ENCODE measurements at places on chromosomes 4 and X.
A peak's percentile ranks its signal among the peaks of the same experiment; 100 is the strongest.

GRCh38 chrX:72492499-72492898 is 80.1 kb downstream of the HDAC8 start:
- DNase-seq = no peak

- DNase-seq = no peak
These were observed at the start of gene FAM13A for GRCh38 chr4:89056953-89057398. Gene FAM13A, minus strand, starts transcription at chr4:89057185. Its CDS starts 221 bp downstream, at chr4:89056964.

GRCh38 chrX:108699368-108699767 is 37.0 kb downstream of the IRS4 start:
- no peak for DNase-seq

- peak; percentile 57 for DNase-seq
These were observed 47.3 kb upstream of the SCML1 start for GRCh38 chrX:17689971-17690409.

- DNase-seq = no peak
These were observed 17.8 kb upstream of the EDNRA start for GRCh38 chr4:147463065-147463464.

DNA sequence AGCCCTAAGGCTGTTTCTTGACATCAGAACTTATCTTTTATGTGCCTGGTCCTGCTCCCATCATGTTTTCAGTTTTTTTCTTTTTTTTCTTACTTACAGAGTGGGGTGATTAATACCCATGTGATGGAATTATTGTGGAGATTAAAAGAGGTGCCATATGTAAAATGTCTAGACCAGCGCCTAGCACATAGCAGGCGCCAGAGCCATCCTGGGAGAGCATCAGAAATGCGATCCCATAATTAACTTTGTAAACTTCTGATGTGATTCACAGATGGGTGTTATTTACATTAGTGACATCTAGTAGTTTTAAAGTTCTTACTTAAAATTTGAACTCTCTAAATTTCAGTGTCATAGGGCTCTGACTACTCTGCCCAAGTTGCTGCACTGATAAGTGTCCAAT is 66.2 kb upstream of the PGRMC2 start:
- no peak for DNase-seq

GRCh38 chrX:150730719-150731118 is 37.5 kb downstream of the MTMR1 start:
- DNase-seq = no peak

GRCh38 chrX:71618303-71618721 is at the start of gene CXCR3:
Gene CXCR3, minus strand, starts transcription at chrX:71618511. Its CDS starts 62 bp downstream, at chrX:71618449.
- DNase-seq = no peak

- DNase-seq = no peak
These were observed 37.6 kb upstream of the SHISA3 start for GRCh38 chr4:42359711-42360110.

DNA sequence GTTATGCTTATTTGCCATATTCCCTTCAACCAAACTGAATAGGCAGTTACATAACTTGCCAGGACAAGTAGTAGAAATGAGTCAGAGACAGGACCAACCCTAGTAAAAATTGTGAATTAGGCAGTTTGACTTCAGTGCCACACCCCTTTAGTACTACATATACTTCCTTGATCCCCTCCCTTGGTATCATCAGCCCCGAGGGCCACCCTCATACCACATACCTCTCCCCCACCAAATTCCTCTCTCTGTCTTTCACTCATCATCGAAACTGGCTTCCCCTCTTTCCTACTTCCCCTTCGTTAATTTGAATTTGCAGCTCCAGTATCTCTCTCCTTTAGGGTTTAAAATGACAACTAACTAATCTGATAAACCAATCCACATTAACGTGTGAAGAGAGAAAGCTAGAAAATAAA is 7.9 kb upstream of the PTPN13 start:
- no peak for DNase-seq

GRCh38 chr4:22686141-22686540 is 6.6 kb upstream of the GBA3 start:
- no peak for DNase-seq

GRCh38 chr4:52260514-52261210 is 209.6 kb downstream of the SPATA18 start:
- DNase-seq = no peak

GRCh38 chr4:117370944-117371668 is 285.7 kb upstream of the TRAM1L1 start:
- DNase-seq = no peak

- no peak for DNase-seq
These were observed 439.2 kb upstream of the FAM47C start for GRCh38 chrX:36568946-36569345.

- no peak for DNase-seq
These were observed 17.0 kb upstream of the TMEM154 start for GRCh38 chr4:152696764-152697261.

DNA sequence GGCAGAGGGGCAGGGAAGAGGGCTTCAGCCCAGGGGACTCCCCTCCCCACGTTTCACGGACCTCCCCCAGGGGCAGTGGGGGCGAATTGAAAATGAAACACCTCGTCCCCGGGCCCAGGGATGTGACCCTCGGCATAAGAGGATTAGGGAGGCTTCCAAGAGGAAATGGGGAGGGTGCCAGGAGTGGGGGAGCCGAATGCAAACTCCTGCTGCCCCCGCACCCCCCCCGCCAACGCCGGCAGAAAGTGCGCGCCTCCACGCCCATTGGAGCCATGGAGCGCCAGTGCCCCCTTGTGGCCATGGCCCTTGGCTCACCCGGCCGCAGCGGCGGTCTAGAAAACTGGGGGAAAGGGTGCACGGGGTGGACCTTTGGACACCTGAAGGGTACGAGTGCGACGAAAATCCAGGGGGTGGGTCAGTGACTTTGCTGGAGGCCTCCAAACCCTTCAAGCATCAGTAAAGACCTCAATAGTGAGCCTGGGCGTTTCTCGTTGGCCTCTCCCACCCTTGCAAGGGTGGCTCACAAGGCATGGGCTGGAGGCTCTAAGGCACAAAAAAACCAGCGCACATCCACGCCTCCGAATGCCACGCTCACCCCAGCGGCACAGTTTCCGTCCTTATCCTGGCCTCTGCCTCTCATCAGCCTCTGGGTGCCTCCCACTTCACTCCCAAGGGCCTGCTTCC is 120.8 kb upstream of the PJA1 start:
- no peak for DNase-seq

DNA sequence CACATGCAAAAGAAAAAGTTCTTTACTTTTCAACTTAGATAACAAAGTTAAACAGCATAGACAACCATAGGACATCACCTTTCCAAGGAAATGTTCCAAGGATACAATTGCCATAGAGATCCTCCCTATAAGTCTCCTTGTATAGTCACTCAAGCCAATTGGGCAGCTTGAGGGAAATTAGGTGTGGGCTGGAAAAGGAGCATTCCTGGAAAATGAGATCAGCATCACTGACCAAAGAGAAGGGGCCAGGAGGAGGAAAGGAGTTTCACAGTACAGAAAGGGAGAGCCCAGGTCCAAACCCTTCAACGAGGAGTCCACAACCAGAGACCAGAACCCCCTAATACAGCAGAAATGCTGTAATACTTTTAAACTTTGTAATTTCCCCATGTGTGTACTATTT is 91.5 kb upstream of the PPARGC1A start:
- no peak for DNase-seq

- no peak for DNase-seq
These were observed 30.0 kb downstream of the CLCN3 start for GRCh38 chr4:169650227-169650936.

GRCh38 chr4:10160281-10160856 is 43.8 kb upstream of the WDR1 start:
- peak; percentile 4 for DNase-seq

GRCh38 chrX:132395026-132395425 is 93.8 kb downstream of the MBNL3 start:
- no peak for DNase-seq

- no peak for DNase-seq
These were observed 150.8 kb downstream of the RBMX2 start for GRCh38 chrX:130552444-130553073.

GRCh38 chrX:149568701-149569296 is 18.5 kb downstream of the MAGEA9B start:
- DNase-seq = no peak

GRCh38 chr4:165873298-165874071 is 448 bp downstream of the TLL1 start:
- peak; percentile 16 for DNase-seq

- no peak for DNase-seq
These were observed 95.1 kb downstream of the AFAP1 start for GRCh38 chr4:7844594-7844991.

- no peak for DNase-seq
These were observed 108.5 kb downstream of the ZNF330 start for GRCh38 chr4:141329174-141329569.

GRCh38 chrX:138847930-138848329 is 136.4 kb upstream of the FGF13 start:
- DNase-seq = no peak

DNA sequence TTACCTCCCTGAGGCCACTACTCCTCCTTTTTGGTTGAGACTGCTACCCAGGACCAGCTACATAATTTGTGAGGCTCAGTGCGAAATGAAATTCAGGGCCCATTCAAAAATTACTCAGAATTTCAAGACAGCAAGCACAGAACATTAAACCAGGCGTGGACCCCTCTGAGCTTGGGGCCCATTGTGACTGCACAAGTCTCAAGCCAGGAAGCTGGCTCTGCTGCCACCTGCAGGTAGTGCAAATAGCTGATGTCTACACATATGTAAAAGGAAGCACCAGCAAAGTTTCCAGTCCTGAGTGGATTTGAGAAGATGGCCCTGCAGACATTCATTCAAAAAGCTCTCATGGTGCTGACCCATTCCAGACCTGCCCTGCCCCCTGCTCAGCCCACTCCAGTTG is 213.4 kb upstream of the LNX1 start:
- DNase-seq = no peak

DNA sequence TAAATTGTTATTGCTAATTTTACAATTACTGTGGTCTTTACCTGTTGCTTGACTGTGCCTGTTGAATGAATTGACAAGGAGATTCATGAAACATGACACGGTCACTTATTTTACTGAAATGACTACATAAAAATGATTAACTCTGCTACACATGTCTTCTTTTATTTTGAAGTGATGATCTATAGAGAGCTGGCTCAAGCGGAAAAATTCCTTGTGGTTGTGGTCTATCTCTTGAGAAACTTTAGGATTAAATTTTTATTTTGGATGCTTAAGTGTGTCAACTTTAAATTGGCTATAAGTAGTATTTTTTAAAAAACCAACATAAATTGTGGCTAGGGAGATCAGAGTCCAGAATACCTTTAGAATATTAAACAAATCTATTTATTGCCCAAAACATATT is 131.8 kb upstream of the PITX2 start:
- no peak for DNase-seq

DNA sequence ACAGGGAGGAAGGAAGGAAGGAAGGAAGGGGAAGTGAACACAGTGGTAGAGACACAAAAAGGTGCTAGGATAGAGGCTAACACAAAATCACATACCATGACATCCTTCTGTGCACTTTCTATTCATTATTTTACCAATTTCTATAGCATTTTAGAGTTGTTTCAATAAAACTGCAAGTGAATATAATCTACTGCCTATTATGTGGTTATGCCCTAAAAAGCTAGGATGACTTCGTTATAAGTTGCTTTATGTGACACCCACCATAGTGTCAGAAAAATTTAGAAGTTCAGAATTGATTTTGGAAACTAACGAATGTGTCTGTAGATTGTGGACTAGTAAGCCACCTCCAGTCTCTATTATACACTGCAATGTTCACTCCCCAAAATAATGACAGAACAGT is 59.4 kb upstream of the EDNRA start:
- no peak for DNase-seq

- no peak for DNase-seq
These were observed 1091.8 kb downstream of the RAPGEF2 start for GRCh38 chr4:160194716-160195115.

DNA sequence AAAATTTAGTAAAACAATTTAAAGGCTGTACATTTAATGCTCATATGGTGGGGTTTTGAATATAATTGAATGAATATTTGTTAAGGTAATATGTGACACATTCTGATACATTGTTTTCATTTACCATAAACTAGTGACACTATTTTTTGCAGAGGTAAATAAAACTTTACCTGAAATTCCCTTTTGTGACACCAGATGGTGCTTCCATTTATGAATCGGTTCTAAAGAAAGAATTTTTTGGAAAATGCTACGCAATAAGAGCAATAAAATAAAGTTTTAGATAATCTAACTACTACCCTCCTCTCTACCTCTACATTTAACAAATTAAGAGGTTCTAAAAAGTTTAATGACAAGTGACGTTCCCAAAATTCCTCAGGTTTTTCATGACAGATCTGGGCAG is 448.9 kb downstream of the MAGEB5 start:
- no peak for DNase-seq

GRCh38 chr4:155042014-155042413 is 166.4 kb upstream of the NPY2R start:
- no peak for DNase-seq

DNA sequence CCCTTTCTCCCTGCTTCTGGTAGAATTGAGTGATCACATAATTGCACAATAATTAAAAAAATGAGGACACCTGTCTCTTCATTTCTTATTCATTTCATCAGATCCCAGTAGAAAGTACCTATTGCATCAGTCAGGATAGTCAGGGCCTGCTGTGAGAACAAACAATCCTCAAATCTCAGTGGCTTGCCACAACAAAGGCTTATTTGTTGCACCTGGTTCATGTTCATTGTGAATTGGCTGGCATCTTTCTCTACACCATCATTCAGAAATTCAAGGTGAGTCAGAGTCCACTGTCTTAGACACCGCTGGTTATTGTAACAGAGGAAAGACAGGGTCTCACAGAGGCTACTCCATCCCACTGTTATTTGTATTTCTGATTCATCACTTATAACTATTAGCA is 409.8 kb downstream of the STIM2 start:
- peak; percentile 96 for DNase-seq

DNA sequence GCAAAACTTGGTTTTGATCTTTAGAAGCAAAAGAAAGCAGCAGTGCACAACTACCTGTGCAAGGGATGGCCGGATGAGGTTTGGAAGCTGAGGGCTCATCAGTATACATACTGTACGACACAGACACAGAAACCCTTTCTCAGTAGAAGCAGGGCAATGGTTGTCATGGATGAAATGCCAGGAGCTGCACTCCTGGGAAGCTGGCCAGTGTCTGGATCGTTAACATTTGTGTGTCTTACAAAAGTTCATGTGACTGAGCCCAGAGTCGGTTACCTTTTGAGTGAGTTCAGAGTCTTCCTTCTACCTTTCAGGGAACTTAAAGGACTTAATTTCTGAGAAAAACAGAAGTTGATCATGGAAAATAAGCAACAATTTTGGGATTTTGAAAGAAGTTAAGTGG is 230.3 kb downstream of the APBB2 start:
- DNase-seq = no peak

GRCh38 chr4:110900213-110900769 is 277.4 kb upstream of the PITX2 start:
- DNase-seq = no peak

GRCh38 chrX:53445977-53446376 is 11.8 kb upstream of the HSD17B10 start:
- no peak for DNase-seq

DNA sequence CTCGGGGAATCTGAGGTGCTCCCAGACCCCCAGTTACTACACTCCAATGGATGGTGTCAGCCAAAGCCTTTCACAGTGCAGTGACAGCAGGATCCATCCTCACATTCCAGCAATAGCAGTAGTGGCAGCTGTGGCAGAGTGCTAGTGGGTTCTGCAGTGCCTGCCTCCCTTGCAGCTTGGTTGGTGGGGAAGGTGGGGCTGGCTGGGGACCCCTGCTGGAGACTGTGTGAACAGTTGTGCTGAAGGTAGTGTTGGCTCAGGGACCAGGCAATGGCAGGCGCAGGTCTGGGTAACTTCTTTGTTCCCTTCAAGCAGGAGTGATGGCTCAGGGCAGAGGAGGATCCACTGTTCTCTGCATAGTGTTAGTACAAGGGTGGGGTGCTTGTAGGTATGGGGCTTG is 343.7 kb upstream of the TRAM1L1 start:
- no peak for DNase-seq

- no peak for DNase-seq
These were observed 333.5 kb downstream of the TENM3 start for GRCh38 chr4:182576601-182577289.

All from NCI-H1930 (cell line).